Activated gamma-delta T cell treated with anti-CD3 and anti-CD28 coated beads, Interleukin-2, amount 50 U/mL, for 16 hours (primary cell): ENCODE measurements at places on chromosomes 6 and 20.

GRCh38 chr20:4550740-4551139 is 171.0 kb upstream of the PRND start:
- DNase-seq: no peak

- DNase-seq: no peak
Measured at GRCh38 chr20:52231230-52231746, 39.7 kb upstream of the ZFP64 start.

GRCh38 chr6:46788791-46789190 is 4.4 kb upstream of the MEP1A start:
- DNase-seq: no peak

DNA sequence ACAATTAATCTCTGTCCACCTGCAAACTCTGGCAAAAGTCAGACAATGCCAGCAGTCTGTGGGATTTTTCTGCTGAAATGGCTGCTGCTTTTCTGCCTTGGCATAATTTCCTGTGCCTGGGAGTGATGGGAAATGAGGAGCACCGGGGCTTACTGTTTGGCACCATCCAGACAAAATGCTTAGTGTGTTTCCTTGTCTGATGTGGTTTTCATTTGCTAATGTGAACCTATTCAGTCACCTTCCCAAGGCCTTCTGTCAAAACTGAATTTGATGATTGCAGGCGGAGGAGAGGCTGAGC is 56.4 kb downstream of the CDH4 start:
- no peak for DNase-seq

DNA sequence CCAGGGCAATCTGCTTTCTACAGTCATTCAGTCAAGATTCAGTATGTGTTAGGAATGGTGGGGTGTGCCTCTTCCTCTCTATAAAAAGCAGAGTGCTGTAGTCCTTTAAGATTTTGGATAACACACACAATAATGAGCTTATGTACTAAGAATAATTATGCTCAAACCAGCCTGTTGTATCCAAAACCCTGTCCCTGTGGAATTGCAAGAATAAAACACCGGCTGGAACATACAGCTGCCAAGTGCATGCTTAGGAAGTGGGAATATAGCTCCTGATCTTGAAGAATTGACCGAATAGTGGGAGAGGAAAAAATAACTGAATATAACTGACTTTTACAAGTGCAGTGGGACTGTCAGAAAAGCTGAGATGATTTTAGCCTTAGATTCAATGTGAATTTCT is 979 bp upstream of the MOCS1 start:
- DNase-seq: no peak

DNA sequence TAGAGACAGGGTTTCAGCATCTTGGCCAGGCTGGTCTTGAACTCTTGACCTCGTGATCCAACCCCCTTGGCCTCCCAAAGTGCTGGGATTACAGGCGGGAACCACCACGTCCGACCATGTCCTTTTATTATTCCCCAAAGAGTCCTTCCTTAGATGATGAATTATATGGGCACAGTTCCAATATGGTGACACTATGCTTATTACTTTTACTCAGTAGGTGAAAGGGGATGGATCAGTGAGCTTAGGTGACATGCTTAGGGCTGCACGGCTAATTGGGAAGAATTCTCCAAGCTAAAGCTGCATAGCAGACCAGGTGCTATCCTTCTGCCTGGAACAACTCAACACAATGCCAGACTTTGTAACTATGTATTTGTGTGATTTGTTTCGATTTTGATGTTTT is 38.2 kb upstream of the TFAP2C start:
- DNase-seq: no peak

- no peak for DNase-seq
Measured at GRCh38 chr6:104956731-104957294, at the start of gene LIN28B. LIN28B (plus strand) TSS chr6:104957107; CDS start chr6:104957251, 144 bp downstream.

DNA sequence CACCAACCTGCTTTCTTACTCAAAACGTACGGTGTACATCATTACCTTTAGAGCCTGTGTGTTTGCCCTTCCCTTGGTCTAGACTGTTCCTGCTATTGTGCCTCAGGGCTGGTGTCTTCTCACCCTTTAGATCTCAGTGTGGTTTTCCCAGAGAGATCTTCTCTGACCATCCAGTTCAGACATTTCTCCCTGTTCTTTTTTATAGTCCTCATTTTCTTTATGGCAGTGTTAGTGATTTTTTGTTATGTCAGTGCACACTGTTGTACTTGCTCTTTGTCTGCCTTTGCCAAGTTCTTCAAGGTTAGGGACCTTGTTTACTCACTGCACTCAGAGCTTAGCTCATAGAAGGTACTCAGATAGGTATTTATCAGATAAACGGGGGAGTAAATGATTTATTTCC is 82.8 kb downstream of the ATRN start:
- no peak for DNase-seq

DNA sequence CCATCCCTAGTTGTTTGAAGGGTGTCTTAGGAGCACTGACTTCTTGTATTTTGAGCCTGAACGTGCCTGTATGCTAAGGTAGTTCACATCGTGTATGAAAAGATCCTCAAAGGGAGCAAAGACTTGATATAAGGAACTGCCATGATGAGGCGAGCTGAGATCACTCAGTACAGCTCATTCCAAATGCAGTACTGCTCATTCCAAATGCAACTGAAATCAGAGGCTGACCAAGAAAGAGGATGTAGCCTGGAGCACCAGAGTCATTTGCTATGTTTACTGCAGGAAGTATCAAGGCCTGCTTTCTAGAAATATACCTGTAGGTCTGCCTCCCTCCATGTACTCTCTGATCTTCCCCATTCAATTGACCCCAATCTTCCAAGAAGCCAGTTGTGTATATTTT is 832.2 kb downstream of the EYS start:
- no peak for DNase-seq

DNA sequence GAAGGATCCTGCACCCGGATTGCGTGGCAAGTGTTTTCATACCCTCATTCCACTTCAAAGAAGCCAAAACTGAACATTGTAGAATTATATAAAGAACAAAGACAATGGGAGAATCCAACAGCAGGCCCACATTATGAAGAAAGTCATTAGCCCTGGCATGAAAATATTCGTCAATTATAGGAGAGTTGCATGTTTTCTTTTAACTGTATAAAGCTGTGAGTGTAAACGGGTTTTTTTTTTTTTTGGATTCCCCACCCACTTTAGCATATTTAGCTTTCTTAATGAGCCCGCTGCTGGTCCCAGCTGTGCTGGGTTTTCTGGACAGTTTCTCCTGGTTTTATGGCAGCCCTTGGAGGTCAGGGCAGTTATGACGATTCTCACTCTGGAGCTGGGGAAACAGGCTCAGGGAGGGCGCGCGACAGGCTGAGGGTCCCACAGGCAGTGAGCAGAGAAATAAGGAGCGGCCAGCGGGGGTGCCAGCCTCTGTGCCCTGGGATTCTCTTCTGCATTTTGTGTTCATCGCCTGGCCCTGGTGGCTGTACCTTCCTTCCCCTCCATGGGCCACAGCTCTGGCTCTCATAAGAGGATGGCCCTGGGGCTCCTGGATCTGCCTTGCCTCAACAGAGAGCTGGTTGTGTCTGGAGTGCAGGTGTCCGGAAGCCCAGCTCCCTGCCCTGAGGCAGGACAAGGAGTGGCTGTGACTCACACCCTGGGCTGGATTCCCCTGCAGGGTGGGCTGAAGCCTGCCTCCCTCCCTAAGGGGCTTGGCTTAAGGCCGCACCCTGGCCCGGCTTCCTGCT is 24.1 kb upstream of the SULF2 start:
- no peak for DNase-seq

DNA sequence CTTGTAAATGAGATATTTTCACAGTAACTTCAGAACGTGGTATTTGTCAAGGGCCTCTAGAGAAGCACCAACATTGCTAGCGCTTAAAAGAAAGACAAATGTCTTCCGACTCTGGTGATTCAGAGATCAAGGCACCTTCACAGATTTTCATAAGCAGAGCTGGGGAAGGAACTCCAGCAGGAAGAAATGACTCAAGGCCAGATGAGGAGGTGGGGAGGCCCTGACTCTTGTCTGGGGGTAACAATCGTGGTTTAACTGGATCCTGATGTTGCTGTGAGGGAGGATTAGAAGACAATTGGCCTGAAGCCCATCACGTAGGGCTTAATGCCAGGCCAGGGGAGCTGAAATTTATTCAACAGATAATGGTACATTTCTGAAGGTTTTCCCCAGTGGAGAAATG is 122.9 kb upstream of the QKI start:
- DNase-seq: no peak

DNA sequence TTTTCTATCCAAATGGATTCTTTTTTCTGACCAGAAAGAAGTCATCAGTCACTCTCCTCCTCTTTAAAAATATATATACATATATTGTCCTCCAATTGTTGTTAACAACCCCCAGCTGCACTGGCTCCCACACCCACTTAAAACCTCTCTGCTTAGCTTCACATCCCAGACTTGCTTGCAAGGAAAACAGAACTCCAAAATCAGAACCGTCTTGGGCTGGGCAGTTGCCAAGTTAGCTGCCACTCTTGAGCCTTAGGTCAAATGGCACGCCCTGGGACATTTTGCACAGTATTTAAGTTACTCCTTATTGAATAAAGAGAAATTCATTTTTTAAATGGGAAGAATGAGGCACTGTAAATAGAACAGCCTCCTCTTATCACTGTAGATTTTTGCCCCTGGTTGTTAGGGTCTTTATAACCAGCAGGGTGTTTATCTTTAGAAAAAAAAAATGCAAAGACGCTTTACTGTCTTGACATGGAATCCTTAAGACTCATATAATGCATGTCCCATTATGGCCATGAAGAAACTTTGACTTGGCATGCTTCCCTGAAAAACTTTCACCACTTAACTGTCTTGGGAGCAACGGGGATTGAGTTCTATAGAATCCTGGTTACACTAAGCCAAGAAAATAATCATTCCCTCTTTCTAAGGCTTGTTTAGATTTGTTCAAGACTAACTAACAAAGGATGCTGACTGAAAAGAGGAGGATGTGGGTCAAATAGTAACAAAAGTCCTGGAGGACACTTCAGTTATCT is 204.5 kb downstream of the ISM1 start:
- no peak for DNase-seq

GRCh38 chr6:38346291-38347079 is 293.2 kb downstream of the BTBD9 start:
- DNase-seq: no peak

- DNase-seq: no peak
Measured at GRCh38 chr6:50936277-50936681, 117.6 kb downstream of the TFAP2B start.

GRCh38 chr6:37041521-37041920 is 36.1 kb downstream of the FGD2 start:
- DNase-seq: no peak

- no peak for DNase-seq
Measured at GRCh38 chr6:52590152-52590891, 13.5 kb upstream of the TRAM2 start.

DNA sequence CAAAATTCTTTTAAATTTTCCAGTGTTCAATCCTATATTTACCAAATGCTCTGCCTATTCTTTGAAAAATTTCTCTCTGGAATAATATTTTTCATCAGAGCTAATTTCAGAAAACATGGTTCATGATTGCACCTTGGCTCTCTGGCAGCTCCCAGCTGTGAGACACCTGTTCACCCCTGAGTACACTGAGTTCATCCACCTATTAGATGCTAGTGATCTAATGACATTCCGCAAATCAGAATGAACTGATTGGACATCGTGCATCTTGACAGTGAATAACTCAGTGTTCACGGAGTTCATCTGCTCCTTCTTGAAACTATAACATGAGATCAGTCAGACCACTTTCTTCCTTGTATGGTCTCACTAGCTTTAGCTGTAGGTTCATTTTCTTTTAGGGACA is 3.9 kb upstream of the SHPRH start:
- no peak for DNase-seq

DNA sequence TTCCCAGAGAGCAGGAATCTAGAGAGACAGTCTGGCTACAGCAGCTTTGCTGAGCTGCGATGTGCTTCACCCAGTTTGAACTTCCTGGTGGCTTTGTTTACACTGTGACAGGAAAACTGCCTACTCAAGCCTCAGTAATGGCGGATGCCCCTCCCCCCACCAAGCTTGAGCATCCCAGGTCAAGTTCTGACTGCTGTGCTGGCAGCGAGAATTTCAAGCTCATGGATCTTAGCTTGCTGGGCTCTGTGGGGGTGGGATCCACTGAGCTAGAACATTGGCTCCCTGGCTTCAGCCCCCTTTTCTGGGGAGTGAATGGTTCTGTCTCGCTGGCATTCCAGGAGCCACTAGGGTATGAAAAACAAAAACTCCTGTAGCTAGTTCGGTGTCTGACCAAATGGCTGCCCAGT is 91.0 kb upstream of the ESR1 start:
- no peak for DNase-seq

DNA sequence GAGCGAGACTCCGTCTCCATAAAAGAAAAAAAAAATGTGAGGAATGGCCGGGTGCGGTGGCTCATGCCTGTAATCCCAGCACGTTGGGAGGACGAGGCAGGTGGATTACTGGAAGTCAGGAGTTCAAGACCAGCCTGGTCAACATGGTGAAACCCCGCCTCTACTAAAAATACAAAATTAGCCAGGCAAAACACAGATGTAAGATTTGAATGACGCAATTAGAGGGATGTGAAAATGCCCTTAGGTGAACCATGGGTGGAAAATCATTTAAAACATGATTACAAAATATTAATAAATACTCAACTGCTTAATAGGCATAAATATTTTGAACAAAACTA is 20.9 kb downstream of the COL9A3 start:
- DNase-seq: no peak
